Activated T-helper 9 cell treated with anti-CD3 and anti-CD28 coated beads, Interleukin-2, amount 50 U/mL, for 16 hours (primary cell): ENCODE measurements at places on chromosomes 7 and 10.

GRCh38 chr10:29136411-29136810 is 152.5 kb upstream of the LYZL1 start:
- DNase-seq = no peak

- DNase-seq = no peak
Measured at GRCh38 chr7:90594751-90595317, 1.3 kb upstream of the CDK14 start.

DNA sequence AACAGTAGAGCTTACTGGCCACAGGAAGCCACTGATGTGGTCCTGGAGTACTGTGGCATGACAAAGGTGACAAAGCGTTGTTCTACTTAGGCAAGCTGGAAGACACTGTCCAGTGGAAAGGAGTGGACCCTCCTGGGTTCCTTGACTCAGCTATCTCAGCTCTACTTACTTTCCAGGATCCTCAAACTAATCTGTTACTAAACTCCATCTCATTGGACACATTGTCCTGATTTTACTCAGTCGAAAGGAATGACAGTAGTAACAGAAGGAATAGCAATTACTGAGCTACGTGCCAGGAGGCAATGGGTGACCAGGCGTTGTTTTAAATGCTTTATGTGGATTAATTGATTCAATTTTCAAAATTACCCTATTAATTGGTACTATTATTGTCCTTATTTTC is 41.6 kb downstream of the ABLIM1 start:
- no peak for DNase-seq

DNA sequence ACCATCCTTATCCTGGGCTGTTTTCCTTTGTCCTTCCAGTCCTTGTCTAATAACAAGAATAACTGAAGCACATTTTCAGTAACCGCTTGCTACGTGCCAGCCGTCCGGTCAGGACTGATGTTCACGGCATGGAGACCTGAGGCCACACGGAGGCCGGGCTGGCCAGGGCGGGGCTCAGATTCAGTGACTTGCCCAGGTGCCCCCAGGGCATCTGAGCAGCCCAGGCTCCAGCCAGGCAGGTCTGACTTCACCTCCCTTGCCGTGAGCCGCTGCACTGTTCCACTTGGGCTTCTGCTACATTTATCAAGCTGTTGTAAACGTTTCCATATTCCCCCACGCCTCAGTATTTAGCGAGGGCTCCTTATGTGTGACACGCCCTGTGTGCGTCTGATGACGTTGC is 43.6 kb upstream of the AP5Z1 start:
- DNase-seq = no peak

DNA sequence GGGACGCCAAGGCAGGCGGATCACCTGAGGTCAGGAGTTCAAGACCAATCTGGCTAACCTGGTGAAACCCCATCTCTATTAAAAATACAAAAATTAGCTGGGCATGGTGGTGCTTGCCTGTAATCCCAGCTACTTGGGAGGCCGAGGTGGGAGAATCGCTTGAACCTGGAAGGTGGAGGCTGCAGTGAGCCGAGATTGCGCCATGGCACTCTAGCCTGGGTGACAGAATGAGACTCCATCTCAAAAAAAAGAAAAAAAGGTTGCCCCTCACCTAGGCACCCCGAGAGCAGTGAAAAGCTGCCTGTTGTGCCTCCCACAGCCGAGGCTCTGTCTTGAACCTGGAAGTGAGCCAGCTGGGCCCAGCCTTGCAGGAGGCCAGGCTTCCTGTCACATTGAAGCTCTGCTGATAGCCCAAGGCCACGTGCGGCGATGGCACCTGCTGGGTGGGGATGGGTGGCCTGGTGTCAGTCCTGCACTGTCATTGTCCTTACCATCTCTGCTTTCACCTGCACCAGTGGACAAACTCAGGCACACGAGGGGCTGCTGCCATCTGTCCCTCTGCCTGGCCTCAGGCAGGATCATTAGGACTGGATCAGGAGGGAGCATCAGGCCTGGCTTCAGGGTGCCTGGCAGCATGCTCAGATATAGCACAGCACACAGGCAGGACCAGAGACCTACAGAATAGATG is 37.8 kb downstream of the DNAJB12 start:
- no peak for DNase-seq

DNA sequence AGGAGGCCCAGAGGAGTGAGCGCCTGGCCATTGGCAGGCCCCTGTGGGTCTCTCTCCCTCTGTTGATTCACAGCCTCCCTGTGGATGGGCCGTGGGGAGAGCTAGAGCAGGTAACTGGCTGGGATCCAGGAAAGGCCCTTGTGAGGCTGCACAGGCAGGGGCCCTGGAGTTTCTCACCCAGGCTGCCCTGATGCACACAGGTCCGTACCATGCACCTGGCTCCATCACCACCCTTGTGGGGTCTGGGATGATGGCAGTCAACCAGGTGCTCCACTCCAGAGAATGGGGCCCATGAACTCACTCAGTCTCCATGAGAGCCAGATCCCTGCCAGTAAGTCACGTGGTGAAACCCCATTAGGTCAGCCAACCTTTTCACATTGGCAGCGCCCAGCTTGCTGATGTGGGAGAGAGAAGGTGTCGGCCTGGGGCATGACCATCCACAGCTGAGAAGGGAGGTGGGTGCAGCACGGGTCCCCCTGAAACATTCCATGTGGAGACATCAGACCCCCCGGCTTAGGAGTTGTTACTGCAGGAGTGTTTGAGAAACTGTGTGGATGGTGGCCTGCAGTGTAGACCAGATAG is 320.8 kb downstream of the ADARB2 start:
- DNase-seq = no peak

- no peak for DNase-seq
Measured at GRCh38 chr7:130886438-130887135, 152.6 kb upstream of the KLF14 start.

DNA sequence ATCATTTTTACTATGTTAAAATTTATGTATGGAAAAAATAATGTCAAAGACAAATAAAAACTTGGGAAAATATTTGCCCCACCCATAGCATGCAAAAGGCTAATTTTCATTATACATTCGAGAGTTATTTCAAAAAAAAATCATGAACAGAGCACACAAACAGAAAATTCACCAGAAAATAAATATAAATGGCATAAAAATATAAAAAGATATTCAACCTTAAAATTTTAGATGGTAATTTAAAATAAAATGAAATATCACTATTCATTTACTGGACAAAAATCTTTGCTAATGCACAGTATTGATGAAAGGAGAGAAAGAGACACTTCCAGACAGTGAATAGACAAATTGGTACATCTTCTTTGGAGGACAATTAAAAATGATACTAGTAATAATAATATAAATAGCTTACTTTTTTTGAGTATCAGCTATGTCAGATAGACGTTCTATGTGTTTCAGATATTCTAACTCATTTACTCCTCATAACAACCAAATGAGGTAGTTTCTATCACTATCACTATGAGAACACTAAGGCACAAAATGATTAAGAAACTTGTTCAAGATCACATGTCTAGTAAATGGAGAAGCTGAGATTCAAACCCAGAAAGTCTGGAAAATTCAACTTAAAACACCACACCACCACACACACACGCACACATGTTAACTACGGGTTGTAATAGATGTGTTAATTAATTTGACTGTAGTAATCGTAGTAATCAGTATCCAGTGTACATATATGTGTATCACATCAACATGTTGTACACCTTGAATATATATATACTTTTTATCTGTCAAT is 63.0 kb downstream of the CCDC71L start:
- no peak for DNase-seq

GRCh38 chr10:3090914-3091787 is 23.8 kb downstream of the PFKP start:
- DNase-seq = no peak

GRCh38 chr10:130707389-130707979 is 571.3 kb downstream of the GLRX3 start:
- no peak for DNase-seq

DNA sequence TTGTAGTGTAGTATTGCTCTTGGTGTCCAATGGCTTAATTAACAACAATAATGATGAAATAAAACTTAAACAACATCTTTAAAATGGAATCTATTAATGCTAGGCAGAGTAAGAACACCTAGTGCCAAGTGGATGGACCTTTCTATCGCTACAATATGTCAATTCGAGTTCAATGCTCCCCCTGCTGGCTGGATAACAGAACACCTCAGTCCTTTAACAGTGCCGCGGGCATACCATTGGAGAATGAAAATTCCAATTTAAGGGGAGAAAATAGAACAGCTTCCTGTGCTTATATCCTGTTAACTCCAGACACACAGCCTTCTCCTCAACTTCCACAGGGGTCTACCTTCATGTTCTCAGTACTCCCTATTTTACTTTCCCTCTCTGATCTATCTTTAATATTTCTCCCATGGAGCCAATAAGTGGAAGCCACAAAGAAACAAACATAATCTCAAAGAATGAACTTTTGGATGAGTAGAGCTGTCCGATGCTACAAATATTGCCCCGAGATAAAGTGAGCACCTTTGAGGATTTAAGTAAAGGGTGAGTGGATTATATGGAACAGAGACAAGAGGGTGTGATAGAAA is 41.4 kb downstream of the COL1A2 start:
- DNase-seq = peak; percentile 25

- no peak for DNase-seq
Measured at GRCh38 chr7:46539892-46540483, 618.9 kb upstream of the IGFBP3 start.

GRCh38 chr10:93150990-93151547 is 77.4 kb downstream of the CYP26A1 start:
- DNase-seq = no peak

- DNase-seq = no peak
Measured at GRCh38 chr7:152673897-152674296, 2.0 kb downstream of the XRCC2 start.

DNA sequence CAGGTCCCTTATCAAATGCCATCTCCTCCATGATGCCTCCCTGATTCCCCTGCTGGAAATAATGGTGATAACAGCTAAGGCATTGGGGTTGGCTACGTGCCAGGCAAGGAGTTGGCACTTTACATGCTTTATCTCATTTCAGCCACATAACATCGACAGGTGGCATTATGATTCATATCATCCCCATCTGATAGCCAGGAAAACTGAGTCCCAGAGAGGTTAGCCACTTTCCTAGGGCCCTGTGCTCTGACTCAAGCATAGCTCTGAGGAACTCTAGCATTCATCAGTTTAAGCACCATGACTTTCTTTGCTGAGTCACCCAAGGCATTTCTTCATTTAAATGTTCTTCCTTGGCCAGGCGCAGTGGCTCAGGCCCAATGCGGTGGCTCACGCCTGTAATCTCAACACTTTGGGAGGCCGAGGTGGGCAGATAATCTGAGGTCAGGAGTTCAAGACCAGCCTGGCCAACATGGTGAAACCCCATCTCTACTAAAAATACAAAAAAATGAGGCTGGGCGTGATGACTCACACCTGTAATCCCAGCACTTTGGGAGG is 6.6 kb downstream of the LEP start:
- DNase-seq = no peak

- DNase-seq = no peak
Measured at GRCh38 chr10:75646218-75646915, 214.9 kb downstream of the LRMDA start.

GRCh38 chr10:86316274-86316835 is 50.2 kb downstream of the GRID1 start:
- no peak for DNase-seq

DNA sequence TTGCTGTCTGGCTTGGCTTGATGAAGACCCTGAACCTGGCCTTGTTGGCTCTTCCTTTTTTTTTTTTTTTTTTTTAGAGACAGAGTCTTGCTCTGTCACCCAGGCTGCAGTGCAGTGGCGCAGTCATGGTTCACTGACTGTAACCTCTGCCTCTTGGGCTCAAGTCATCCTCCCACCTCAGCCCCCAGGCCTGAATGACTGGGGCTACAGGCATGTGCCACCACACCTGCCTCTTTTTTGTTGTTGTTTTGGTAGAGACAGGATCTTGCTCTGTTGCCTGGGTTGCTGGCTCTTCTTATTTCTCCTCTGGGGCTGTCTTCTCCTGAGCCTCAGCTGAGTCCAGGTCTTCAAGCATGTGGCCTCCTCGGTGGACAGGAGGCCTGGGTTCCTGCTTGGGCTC is 44.7 kb downstream of the PRF1 start:
- DNase-seq = no peak

DNA sequence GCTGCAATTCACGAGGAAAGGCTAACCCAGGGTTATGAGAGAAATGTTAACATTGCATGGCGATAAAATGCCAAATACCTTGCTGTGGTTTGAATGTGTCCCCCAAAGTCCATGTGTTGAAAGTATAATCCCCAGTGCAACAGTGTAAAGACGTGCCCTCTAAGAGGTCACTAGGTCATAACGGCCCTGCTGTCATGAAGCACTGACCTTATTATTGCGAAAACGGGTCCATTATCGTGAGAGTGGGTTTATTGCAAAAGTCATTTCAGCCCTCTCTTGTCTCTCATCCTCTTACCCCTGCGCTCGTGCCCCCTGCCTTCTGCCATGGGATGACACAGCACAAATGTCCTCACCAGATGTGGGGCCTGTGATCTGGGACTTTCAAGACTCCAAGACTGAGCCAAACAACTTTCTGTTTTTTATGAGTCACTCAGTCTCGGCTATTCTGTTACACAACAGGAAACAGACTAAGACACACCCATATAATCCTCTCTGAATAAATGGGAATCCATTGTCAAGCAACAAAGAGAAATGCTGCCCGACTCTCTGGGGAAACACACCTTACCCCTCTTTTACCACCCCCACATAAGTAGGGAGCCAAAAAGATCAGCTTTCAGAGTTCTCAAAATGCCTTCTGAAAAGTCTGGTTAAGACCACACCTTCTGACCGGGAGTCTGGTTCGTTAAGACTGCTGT is 73.1 kb upstream of the UCN3 start:
- peak; percentile 64 for DNase-seq

- no peak for DNase-seq
Measured at GRCh38 chr10:133358162-133358924, 524 bp upstream of the FUOM start.

GRCh38 chr10:79182781-79183467 is 114.2 kb downstream of the ZMIZ1 start:
- no peak for DNase-seq

DNA sequence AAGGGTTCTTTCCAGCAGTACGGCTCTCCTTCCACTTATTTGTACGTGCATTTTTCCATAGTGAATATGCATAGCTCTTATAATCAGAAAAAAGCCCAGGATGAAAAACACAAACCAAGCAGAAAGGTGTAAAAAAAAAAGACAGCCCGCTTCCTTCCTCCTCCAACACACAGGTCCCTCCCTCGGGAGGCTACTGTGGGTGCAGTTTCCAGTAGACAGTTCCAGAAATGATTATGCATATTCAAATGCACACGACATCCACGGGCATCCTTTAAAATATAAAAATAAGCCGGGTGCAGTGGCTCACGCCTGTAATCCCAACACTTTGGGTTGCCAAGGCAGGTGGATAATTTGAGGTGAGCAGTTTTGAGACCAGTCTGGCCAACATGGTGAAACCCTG is 59.9 kb downstream of the TNRC18 start:
- DNase-seq = no peak
